Activated naive CD8-positive, alpha-beta T cell treated with anti-CD3 and anti-CD28 coated beads, Interleukin-2, amount 10 ng/mL, durations not matched to agents 7 days and 5 days (primary cell): ENCODE measurements at places on chromosomes 12 and 14. TPM values are rescaled to one million over a fixed set of nuclear protein-coding genes. Genes with fewer than 3 reads are reported as not detected.

Gene TEX52
- not detected for total RNA-seq

Gene NTN4
- total RNA-seq: 0.08 TPM

Gene PMCH
- total RNA-seq: not detected

Gene KLRC2
- total RNA-seq: 7.9 TPM

Gene SLCO1B1
- not detected for total RNA-seq

Gene SMOC1
- not detected for total RNA-seq

Gene SLC24A4
- total RNA-seq: not detected

Gene C1QL4
- total RNA-seq: not detected

Gene RFX4
- total RNA-seq: not detected

Gene KRT77
- not detected for total RNA-seq

Gene CLEC1A
- total RNA-seq: not detected

Gene CARMIL3
- total RNA-seq: 0.91 TPM

Gene CLEC2A
- total RNA-seq: not detected

Gene KRR1
- total RNA-seq: 70.6 TPM

Gene SMCO2
- total RNA-seq: not detected

Gene CLEC4C
- not detected for total RNA-seq

Gene KRT75
- total RNA-seq: not detected

Gene GTF2H3
- total RNA-seq: 35.8 TPM

Gene ACOT4
- total RNA-seq: 1.9 TPM

Gene RDH11
- total RNA-seq: 54.9 TPM

Gene KRT2
- total RNA-seq: not detected

Gene GPR162
- total RNA-seq: 0.30 TPM

Gene DBX2
- not detected for total RNA-seq

Gene HOXC4
- total RNA-seq: 1.2 TPM

Gene GSC
- not detected for total RNA-seq

Gene THAP2
- total RNA-seq: 8.4 TPM

Gene IAPP
- total RNA-seq: not detected

Gene SLC41A2
- 3.1 TPM for total RNA-seq

Gene AQP2
- total RNA-seq: not detected

Gene ADAM21
- not detected for total RNA-seq

Gene HCAR3
- total RNA-seq: not detected

Gene NPFF
- not detected for total RNA-seq

Gene SLC38A6
- total RNA-seq: 12.0 TPM

Gene PRKD1
- total RNA-seq: not detected
